Stimulated activated CD8-positive, alpha-beta memory T cell treated with anti-CD3 and anti-CD28 coated beads, Interleukin-4, amount 100 ng/mL, for 24 hours (primary cell): ENCODE measurements at places on chromosomes 2 and 18.

DNA sequence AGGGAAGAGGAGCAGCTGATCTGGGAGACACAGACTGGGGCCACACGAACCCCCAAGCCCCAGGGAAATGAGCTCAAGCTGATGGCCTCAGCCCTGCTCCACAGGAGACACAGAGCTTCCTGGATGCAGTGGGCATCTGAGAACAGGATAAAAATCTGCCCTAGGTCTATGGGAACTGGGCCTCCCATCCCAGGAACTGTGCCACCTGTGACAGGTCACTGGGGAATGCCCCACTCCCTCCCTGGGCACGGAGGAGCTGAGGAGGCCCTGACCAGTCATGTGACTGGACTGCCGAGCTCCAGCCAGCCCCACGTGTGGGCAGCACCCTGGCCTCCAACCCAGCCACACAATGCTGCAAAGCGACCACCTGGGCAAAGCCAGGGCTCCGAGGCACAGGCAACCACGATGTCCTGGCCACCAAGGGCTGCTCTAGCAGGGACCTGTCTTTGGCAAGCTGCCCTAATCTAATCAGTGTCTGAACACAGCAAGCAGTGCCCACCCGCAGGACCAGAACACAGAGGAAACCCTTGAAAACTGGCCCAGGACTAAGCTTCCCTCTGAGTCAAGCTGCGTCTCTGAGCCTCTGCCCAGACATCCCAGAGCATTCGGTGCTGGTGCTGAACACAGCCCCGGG is 57.8 kb upstream of the ID2 start:
- DNase-seq, result no peak

DNA sequence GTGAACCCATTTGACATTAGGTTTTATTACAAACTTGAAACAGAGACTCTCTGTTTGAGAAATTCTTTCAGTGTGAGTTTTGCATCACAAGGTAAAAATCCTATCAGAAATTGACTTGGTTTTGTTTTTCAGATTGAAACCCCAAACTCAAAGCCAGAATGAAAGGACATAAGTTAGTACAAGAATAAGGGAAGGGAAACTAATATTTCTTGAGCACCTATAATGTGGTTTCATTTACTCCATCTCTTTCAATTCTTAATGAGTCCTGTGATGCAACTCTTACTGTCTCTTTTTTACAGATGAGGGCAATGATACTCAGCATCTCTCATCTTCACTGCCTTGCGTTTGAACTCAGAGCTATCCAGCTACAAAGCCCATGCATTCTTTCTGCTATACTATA is 210.0 kb upstream of the SIX3 start:
- no peak for DNase-seq

- DNase-seq, result no peak
Observed at GRCh38 chr2:43616967-43617680, 19.9 kb upstream of the PLEKHH2 start.

GRCh38 chr2:118723394-118723793 is 124.1 kb downstream of the EN1 start:
- DNase-seq, result no peak

GRCh38 chr2:84839851-84840250 is 41.0 kb downstream of the TRABD2A start:
- no peak for DNase-seq

- no peak for DNase-seq
Observed at GRCh38 chr2:143183804-143184463, 54.7 kb downstream of the ARHGAP15 start.

DNA sequence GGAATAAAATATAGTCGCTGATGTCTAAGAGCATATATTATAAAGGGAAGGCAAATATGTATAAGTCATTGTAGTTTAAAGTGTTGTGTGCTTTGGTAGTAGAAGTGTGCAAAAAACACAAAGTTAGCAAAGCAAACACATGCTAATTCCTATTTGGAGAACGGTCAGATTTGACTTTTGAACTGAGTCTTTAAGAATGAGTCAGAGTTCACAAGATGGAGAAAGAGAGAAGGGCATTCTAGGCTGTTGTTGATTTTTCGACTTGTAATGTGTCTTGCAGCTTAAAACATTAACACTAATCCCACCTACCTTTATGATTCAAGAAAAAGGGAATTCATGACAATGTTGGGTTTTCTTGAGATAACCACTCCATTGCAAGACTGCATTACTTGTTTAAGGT is 98.1 kb downstream of the CRIM1 start:
- no peak for DNase-seq

- DNase-seq, result no peak
Observed at GRCh38 chr2:237967463-237967951, 693 bp downstream of the UBE2F start.

DNA sequence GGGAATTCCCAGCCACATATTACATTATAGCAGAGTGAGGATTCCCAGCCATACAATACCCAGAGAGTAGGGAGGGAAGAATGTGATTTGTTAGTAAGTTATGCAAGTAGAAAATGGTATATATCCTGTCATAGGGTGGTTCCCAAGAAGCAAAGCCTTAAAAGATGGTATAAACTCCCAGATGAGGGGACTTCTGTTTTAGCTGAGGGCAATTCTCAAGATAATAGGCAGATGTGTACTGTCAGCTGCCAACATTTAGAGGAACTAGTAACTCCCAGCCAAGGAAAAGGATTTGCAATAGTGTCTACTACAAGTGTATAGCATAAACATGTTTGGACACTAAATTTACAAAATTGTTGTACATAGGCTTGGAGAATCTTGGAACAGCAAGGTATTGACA is 86.5 kb downstream of the XDH start:
- no peak for DNase-seq

GRCh38 chr18:77676910-77677309 is 427.3 kb downstream of the GALR1 start:
- DNase-seq, result no peak
